ENCODE measurements at places on chromosomes 6 and 20.

DNA sequence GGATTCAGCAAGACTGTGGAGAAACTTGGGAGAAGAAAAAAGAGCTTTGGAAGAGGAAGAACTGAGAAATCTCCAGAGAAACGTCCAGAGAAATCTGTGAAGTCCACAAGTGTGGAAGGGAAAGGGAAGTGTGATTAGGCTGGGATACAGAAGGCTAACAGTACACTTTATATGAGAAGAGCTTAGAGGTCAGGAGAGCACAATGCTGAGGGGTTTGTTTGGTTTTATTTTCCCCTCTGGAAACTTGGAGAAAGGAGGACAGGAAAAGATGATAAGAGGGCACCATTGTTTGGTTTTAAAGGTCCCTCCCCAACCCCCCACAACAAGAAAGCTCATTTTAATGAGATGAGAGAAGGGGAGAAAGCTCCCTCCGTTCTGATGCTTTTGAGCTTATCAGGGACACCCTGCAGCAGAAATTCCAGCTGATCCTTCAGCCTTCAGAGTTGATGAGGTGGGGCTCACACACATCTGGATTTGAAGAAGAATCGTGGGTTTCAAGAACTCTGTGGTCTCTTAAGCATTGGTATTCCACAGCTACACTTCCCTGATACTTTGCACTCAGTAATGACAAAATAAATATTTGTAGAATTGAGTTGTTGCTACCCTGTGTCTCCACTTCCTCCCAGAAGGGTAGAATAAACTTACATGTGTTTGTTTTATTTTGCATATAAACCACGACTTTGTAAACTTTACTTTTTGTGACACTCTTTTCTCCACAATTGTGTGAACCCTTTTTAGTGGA, 1.9 kb downstream of the NT5E start:
- DNase-seq: no peak

DNA sequence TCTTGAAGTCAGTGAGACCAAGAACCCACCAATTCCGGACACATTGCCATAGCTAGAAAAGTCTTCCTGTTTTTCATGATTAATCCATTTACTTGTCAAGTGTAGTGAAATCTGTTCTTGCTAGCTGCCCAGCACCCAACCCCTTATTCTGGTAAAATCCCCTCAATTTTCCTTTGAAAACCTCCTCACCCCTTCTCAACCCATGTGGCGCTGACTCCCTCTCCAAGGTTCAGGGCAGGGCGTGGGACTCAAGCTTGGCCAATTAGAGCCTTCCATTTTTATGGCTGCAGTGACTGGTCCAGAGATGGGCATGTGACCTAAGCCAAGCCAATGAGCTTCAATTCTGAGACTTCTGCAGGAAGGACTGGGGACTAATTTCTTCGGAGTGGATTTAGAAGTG, 9.8 kb upstream of the ZBP1 start:
- no peak for DNase-seq

GRCh38 chr6:16223362-16223761, 15.0 kb upstream of the GMPR start:
- no peak for DNase-seq

DNA sequence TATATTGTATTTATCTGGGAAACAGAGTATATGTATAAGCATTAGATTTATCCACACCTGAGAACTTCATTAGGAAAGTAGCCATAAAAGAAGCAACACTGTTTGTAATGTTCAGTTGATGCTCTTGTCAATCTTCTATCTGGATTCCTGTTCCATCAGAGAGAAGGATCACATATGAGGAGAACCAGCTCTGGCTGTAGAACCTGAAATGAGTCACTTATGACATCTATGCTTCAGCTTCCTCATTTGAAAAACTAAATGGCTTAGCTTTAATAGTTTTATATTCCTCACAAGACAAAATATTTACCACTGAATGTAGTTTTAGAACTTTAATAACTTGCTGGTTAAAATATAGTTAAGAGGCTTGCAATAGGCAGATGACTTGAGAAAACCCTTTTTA, 144.7 kb downstream of the TASP1 start:
- DNase-seq: no peak

GRCh38 chr6:21536280-21536766, 57.2 kb upstream of the SOX4 start:
- no peak for DNase-seq

DNA sequence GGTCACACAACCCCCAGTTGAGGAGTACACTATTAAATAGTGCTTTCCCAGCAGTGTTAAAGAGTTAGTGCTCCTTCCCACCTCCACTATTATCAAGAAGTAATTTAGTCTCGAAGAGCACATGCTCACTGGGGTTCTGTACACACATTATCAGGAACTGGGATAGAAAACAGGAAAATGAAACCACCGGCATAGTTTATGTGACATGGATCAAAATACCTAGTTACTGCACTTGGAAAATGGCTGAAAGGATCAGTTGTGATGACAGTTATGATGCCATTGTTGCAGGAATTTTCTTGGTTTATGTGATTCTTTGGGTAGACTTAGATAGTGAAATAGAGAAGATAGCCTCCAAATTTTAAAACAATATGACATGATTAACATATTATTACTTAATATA, 152.9 kb downstream of the AKAP7 start:
- no peak for DNase-seq

DNA sequence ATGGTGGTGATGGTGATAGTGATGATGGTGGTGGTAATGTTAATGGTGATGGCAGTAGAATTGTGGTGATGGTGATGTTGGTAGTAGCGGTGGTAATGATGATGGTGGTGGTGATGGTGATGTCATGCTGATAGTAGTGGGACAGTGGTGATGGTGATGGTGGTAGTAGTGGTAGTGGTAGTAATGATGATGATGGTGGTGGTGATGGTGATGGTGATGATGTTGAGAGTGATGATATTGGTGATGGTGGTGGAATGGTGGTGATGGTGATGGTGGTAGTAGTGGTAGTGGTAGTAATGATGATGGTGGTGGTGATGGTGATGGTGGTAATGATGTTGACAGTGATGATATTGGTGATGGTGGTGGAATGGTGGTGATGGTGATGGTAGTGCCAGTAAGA, 128.8 kb downstream of the LPA start:
- DNase-seq: no peak

DNA sequence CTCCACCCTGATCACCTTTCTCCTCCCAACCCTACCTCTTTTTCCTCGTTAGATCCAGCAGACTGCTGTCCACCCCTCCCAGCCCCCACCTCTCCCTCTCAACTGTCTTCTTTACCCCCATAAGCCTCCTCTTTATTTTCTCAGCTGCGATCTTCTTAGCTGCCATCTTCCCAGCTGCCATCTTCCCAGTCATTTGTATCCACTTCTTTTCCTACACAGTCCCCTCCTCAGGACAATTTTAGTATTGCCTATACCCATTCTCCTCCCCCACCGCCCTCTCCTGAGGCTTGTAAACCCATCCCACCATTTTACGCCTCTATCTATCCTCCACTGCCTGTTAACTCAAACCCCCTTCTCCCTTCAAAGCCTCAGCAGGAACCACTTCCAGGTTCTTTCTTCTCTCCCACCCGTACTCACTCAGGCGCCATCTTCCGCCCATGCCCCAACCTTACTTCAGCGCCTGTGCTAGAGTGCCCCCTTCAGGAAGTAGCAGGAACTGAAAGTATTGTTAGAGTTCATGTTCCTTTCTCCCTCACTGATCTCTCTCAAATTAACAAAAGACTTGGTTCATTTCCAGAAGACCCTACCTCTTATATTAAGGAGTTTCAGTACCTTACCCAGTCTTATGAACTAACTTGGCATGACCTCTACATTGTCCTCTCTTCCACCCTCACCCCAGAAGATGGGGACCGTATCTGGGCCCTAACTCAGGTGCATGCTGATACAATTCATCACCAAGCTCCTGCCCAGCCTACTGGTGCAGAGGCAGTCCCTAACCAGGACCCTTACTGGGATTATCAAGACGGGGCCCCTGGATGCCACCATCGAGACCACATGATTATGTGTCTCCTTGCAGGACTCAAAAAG, 236.0 kb downstream of the ADGRG6 start:
- DNase-seq: peak; percentile 10

DNA sequence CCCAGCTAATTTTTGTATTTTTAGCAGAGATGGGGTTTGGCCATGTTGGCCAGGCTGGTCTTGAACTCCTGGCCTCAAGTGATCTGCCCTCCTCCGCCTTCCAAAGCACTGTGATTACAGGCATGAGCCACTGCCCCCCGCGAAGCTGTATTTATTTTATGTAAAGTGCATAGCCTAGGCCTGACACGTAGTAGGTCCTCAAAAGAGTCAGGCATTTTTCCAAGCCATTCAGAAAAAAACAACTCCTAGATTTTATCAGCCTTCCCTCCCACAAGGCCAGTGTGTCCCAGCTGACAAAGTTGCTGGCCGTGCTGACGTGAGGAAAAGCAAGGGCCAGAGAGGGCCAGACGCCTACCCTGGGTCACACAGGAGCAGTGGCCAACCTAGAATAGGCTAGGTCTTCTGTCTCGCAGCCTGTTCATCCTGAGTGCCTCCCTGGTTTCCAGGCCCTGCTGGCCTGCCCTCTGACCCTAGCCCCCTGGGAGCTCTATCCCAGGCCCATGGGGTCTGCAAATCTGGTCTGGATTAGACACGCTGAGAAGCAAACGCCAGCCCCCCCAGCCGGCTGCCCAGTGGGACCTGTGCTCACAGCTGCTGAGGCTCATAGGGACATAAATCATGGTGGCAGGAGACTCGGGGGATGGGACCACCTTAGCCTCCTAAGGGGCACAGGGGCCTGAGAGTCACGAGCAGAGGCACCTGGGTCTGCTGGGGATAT, 11.8 kb downstream of the TCF15 start:
- no peak for DNase-seq

DNA sequence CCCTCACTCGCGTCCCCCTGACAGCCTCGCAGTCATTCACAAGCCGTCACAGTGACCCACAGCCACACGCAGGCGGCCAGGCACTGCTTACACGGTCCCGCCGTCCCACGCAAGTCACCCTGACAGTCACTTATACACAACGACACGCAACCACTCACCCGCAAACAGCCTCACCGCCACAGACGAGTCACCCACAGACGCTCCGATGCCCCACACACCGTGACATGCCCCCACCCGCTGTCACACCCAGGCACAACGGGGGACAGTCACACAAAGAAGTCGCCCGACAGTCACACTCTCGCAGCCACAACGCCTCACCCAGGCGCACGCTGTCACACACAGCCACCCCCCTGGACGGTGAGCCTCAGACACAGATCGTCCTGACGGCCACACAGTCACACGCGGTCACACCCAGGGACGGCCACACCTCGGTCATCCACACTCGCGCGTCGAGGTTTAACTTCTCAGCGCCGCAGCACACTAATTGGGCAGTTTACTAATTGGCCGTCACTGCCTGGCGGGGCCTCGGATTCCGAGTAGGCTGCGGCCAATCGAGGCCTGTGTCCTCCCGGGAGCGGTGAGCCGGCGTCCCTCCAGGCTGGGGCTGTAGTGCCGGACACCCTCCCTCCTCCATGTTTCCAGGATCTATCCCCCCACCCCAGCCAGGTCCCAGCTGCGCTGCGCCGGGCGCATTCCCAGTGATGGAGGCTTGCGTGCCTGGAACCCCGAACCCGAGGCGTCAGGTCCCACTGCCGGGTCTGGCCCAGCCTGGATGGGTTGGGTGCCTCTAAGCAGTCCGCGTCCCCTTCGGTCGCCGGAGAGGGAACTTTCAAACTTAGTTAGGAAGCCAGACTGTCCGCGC, 790 bp downstream of the TOX2 start:
- no peak for DNase-seq

DNA sequence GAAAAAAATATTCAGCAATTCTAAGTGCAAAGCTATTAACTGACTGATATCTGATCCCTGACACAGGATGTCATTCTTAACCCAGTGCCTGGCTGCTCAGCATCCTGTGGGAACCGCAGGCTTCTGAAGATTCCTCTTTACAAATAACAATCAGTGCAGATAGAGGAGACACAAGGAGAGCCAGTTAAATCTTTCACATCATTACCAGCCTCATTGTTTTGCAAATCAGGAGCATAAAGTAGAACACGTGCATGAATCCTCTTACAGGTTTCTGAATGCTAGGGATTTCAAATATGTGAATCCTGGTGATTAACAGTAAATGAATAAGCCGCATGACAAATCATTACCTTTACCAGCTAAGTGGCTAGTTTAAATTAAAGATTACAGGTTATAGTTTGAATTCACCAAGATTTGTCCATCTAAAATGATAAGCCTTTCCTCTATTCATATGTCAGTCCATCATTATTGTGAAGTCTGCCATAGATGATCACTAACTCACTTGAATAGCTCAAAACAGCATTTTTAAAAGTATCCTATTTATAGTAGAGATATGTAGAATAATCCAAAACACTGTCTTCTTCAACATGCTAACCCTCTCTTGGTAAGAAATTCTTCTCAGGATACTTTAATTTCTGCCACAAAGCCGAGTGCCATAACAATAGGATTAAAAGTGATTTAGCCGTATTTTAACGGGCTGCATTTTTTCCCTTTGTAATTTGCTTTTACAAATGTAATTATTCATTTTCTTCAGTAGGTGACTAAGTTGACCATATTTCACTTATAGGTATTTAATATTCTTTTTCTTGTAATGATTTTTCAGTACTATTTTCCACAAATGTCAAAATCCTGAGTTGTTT, 367.3 kb upstream of the EPHA7 start:
- DNase-seq: no peak

DNA sequence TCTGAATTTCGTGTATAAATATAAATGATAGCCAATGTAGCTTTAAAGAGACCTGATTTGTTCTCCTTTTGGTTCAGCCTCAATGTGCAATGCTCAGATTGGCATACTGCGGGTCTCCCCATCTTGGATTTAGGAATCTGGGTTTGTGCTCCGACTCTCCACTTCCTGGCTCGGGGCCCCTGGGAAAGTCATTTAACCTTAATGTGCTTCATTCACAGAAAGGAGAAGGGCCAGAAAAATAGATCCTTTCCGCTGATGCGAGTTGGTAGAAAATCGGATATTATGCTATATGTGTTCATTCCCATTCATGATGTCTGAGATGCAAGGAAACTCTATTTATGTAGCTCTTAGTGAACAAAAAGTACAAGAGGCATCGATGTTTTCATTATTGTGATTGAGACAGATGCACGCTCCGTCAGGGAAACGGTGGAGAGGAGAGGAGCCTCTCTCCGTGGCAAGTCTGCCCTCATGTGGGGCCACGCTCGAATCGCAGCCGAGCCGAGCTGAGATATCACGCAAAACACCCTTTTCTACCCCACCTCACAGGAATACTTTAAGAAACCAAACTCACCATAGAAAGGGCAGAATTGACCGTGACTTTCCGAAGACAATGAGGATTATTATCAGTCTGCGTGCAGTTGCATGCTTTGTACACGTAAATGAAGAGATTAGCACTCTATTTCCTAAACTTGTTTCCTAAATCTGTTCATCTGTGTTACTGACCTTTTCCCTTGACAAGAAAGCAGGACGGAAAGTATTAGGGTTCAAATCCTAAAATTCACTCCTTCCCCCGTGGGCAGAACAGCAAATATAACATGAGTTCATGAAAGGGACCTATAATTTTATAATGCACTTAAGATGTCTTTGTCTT, 136.6 kb downstream of the COL9A1 start:
- peak; percentile 63 for DNase-seq

DNA sequence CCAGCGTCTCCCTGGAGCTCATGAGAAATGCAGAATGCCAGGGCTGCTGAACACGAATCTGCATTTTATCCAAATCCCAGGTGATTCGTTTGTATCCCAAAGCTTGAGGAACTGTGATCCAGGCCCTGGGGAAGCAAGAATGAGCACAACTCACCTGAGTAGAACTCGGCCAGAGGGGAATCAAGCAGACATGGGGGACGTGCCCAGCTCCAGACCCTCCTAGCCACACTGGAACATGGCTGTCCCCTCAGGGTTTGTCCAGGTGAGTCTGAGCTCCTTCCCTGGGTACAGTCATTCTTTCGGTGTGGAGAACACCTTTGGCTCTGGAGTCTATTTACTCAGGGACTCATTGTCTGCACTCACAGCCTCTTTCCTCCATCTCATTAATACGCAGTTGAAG, 13.3 kb downstream of the NKX2-2 start:
- DNase-seq: no peak

- no peak for DNase-seq
These were observed 32.1 kb upstream of the RAB23 start for GRCh38 chr6:57254055-57254717.

Data from NCI-H774 (cell line).